ENCODE measurements at places on chromosomes 2 and 18. TPM values are rescaled to one million over a fixed set of nuclear protein-coding genes. Genes with fewer than 3 reads are reported as not detected.

Gene IL1F10
- not detected for total RNA-seq

Gene SF3B1
- total RNA-seq: 157 TPM

- no peak for DNase-seq
Measured at GRCh38 chr2:109560265-109560664, 53.5 kb downstream of the SEPTIN10 start.

- no peak for DNase-seq
Measured at GRCh38 chr2:170694316-170694715, 20.8 kb upstream of the SP5 start.

GRCh38 chr2:183242937-183243336 lies 118.7 kb downstream of the NUP35 start:
- no peak for DNase-seq

DNA sequence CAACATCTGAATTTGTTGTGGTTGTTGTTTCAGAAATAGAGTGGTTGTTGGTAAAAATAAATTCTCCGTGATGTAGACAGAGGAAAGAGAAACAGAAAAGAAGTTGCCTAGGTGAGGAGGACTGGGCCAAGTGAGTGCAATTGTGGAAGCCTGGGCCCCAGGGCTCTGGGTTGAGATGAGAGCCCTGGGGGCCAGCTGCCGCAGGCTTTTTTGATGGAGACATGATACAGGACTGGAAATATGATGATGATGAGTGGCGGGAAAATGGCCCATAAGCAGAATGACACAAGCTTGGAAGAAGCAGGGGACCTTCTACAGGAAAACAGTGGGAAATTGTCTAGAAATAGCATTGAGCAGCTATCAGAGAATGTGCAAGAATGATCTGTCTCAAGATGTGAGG lies 181.8 kb downstream of the TDRD15 start:
- DNase-seq: no peak

GRCh38 chr2:46150445-46150955 lies 146.7 kb upstream of the EPAS1 start:
- DNase-seq: no peak

DNA sequence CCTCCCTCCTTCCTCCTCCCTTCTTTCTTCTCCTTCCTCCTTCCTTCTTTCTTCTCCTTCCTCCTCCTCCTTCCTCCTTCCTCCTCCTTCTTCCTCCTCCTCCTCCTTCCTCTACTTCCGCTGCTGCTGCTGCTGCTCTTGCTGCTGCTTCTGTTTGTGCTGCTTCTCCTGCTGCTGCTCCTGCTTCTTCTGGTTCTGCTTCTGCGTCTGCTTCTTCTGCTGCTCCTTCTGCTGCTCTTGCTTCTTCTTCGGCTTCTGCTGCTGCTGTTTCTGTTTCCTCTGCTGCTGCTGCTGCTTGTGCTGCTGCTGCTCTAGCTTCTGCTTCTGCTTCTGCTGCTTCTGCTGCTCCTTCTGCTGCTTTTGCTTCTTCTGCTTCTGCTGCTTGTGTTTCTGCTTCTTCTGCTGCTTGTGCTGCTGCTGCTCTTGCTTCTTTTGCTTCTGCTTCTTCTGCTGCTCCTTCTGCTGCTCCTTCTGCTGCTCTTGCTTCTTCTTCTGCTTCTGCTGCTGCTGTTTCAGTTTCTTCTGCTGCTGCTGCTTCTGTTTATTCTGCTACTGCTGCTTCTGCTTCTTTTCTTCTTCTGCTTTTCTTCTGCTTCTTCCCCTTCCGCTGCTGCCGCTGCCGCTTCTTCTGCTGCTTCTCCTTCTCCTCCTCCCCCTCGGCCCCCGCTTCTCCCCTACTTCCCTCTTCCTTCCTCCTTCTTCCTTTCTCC lies 8.6 kb downstream of the SNRNP27 start:
- no peak for DNase-seq

Measured in SJSA1 (cell line).